ENCODE measurements at places on chromosomes 11 and 22.
A peak's percentile ranks its signal among the peaks of the same experiment; 100 is the strongest.

DNA sequence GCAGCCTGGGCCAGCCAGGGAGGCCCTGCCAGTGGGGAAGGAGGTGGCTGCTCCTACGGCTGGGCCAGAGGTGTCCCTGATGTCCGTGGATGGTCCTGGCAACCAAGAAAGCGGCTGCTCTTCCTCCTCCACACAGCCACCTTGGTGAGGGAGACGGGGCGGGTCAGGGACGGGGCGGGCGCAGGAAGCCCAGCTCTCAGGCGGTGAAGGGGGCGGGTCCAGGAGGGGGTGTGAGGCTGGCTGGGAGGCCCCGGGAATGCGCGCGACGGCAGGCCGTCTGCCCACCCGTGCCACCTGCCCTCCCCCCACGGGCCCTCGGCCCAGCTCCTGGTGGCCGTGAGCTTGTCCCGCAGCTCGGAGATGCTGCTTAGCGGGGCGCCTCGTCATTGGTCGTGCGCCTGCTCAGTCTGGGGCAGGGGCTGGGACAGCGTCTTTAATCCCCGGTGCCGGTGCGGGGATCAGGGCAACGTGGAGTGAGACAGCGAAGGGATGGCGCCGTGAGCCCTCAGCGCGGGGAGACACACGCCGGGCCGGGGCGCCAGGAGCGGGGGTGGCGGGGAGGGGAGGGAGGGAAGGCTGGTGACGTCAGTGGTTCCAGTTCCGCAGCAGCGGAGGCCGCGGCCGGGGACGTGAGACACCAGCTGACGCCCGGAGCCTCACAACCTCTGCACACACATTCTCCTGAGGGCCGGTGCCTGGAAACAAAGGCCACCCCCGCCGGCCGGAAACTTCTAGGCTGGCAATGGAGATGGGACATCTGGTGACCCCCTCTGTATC, 6.7 kb upstream of the BRSK2 start:
- no peak for DNase-seq

DNA sequence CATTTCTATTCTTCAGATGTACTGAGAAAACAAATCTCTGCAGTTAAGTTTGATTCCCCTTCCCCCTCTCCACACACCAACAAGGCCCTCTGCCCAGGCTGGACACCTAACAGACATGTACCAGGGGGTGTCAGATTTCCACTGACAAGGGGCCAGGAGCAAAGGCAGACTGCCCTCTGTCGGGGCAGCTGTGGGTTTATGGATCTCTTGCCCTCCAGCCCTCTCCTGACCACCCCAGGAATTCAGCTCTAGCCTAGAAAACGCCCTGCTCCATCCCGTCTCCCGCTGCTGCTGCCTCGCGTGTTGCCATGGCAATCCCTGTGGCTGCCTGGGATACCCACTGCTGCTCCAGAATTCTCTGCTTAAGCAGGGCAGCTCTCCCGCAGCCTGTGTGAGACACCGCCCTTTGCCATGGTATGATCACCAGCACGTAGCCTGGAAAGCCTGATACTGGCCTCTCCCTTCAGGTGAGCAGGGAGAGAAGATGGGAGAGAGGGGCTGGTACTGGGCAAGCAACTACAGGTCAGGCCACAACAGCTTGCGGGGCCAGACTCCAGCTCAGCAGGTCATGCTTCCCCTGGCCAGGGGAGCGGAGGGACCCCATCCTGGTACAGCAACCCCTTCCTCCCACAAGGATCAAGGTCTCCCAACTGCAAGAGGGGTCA, 41.6 kb downstream of the BUD13 start:
- peak; percentile 3 for DNase-seq

GRCh38 chr11:27471589-27472397, 797 bp downstream of the LGR4 start:
- no peak for DNase-seq

DNA sequence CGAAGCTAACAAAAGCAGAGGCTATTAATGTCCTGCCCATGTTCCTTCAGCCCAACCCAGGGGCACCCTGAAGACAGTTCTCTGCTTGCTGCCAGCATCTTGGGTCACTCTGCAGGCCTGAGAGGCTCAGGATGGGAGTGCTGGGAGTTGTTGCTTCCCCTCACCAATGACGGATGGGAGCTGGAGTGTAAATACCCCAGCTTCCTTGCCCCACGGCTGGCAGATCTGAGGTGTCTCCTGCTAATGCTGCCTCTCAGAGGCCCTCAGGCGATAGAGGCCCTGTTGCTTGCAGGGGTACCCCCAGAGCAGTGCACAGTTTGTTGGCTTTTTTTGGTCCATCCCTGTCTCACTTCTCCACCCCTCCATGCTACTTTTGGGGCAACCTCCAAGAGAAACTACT, 32.9 kb downstream of the IFT27 start:
- DNase-seq, result no peak

DNA sequence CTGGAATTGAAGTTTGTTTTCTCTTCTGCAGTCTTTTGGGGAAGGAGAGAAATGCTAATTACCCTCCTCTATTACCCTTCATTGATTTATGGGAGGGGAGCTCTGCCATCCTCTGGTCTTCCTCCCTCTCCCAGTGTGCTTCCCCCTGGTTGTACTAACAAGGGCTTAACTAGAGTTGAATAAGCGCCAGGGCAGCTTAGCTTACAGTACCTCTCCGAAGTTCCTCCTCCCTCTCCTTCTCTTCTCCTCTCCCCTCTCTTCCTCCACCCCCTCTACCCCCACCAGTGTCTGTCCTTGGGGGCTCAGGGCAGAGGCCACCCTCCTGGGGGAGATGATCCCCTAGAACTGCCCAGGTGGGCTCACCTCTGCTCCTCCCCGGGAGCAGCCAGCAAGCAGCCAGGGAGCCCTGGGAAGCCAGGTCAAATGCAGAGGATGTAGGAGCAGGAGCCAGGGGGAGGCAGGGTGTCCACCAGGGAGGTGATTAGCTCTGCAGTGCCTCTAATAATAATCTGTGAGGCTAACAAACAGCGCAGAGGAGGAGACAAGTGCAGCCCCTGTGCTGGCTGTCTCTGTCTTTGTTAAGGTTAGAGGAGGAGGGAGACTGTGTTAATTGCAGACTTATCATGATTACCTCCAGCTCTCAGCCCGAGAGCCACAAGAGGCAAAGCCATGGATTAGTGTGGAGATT, 191.6 kb upstream of the CADM1 start:
- DNase-seq, result no peak

- no peak for DNase-seq
These were observed 134.3 kb upstream of the C11orf58 start for GRCh38 chr11:16603890-16604793.

GRCh38 chr11:61037441-61038093, 64.7 kb upstream of the CD5 start:
- DNase-seq, result peak; percentile 9

GRCh38 chr22:45124176-45124847, 39.4 kb upstream of the NUP50 start:
- no peak for DNase-seq

DNA sequence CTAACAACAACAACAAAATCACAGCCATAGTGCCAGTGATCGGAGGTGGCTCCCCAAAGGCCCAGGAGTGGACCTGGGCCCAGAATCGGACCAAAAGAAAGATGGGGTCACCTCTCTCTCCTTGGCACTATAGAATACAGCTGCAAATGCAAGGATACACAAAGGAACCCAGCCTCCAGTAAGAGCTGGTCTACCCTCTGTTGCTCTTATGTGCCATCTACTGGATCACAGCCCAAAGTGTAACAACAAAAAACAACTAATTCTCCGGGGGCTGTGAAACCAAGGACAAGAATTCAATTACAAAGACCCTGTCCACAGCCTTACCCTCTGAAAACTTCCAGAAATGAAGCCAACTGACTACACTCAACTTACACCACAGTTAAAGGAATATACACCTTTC, 21.6 kb downstream of the OR8G5 start:
- DNase-seq, result no peak

DNA sequence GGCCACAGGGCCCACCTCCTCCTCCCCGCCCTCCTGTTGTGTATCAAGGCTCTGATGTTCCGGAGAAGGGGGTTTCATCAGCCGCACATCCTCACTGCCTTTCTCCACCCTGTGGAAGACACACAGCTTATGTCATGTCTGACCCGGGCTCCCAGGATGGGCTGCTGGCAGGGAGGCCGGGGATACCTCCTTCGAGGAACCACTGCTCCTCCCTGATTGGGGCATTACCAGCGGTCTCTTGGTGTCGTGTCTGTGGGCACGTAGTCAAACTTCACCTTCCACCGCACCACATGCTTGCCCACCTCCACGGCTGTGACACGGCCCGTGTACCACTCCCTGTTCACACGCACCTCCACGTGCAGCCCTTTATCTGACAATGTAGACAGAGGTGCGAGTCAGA, 35.9 kb downstream of the MORC2 start:
- DNase-seq, result no peak

DNA sequence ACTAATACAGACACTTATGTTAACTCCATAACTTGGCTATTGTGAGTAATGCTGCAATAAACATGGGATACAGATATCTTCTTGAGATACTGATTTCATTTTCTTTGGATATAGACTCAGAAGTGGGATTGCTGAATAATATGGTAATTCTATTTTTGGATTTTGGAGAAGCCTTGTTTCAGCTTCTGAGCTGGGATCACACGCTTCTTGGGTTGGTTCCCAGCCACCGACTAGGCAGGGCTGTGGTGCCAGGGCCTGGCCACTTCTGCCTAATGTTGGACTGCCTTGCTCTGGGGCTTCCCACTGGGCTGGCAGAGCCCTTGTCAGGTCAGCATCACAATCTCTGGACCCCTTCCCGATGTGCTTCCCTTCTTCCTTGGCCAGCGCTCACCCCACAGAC, 14.0 kb upstream of the MCHR1 start:
- DNase-seq, result no peak

GRCh38 chr11:10066441-10066840, 227.6 kb downstream of the SBF2 start:
- no peak for DNase-seq

- no peak for DNase-seq
These were observed 38.4 kb downstream of the MOB2 start for GRCh38 chr11:1447845-1448825.

GRCh38 chr11:6057452-6057851, 26.9 kb upstream of the OR56A1 start:
- DNase-seq, result no peak

- DNase-seq, result no peak
These were observed 7.6 kb downstream of the OR9G1 start for GRCh38 chr11:56706486-56706885.

DNA sequence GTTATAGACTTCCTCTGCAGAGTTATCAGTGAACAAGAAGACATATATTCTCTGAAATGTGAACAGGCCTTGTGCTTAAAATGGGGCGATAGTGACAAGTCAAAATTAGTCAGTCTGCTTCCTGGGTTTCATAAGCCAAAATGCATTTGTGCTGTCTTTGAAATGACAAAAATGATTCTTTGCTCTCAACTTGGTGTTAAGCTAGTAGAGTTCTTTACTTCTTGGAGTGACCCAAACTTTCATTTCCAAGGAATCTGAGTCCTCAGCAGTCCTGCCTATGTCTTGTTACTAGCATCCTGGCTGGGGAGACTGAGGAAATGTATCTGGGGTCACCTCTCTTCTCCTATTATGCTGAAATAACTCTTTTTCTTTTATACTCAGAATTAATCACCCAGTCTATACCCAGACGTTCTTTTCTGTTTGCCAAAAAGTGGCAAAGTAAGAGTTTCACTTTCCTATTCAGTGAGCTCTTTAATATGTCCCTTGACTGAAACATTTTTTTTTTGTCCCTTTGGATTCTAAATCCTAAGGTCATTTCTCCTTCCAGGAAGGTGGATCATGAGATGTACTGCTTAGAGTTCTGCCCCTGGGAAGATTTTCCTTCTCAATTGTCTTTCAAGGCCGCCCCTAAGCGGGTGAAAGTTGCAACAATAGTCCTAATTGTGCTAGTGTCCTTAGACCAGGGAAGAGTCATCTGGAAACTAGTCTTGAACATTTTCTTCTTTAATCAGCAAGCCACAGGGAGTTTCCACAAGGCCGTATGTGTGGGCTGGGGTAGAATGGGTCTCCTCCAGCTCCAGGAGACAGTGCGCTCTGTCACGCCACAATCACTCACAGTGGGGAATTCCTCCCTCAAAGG, 53.0 kb upstream of the RDX start:
- no peak for DNase-seq

DNA sequence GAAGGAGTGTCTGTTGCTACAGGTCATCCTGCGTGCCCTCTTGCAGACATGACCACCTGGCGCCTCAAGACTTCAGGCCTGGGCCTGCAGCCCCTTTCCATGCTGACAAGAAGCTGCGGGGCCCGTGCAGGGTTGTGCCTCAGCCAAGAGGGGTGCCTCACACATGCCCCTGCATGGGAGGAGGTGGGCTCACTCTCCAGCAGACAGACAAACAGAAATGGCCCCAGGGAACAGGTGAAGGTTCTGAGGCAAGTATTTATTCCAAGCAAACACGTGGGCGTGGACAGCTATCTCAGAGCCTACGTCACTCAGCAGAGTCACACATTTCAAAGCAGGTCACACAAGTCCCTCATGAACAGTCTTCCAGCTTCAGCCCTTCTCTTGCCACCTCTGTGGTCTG, 5.9 kb upstream of the SYCE3 start:
- DNase-seq, result no peak

DNA sequence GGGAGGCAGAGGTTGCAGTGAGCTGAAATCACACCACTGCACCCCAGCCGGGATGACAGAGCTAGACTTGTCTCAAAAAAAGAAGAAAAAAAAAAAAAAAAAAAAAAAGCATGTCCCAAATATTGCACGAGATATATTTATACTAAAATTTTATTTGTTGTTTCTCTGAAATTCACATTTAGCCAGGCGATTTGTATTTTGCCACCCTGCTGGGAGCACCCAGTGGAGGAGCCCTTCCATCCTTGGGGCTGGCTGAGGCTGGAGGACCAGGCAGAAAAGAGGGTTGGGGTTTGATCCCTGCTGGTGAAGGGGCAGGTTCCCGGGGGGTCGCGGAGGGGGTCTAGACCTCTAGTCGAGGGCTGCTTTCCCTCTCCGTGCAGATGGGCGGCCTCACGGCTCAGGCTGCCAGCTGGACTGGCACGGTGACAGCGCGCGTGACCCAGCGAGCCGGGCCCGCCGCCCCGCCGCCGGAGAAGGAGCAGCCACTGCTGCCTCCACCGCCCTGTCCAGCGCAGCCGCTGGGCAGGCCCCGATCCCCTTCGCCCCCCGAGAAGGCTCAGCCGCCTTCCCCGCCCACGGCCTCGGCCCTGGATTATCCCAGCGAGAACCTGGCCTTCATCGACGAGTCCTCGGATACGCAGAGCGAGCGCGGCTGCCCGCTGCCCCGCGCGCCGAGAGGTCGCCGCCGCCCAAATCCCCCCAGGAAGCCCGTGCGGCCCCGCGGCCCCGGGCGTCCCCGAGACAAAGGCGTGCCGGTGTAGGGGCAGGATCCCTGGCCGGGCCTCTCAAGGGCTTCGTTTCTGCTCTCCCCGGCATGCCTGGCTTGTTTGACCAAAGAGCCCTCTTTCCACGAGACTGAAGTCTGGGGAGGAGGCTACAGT, 952 bp upstream of the CATSPERZ start:
- no peak for DNase-seq
